ENCODE measurements at places on chromosomes 5 and 9.

- peak; percentile 84 for DNase-seq
Measured at GRCh38 chr9:2241836-2242741, 226.9 kb downstream of the SMARCA2 start.

DNA sequence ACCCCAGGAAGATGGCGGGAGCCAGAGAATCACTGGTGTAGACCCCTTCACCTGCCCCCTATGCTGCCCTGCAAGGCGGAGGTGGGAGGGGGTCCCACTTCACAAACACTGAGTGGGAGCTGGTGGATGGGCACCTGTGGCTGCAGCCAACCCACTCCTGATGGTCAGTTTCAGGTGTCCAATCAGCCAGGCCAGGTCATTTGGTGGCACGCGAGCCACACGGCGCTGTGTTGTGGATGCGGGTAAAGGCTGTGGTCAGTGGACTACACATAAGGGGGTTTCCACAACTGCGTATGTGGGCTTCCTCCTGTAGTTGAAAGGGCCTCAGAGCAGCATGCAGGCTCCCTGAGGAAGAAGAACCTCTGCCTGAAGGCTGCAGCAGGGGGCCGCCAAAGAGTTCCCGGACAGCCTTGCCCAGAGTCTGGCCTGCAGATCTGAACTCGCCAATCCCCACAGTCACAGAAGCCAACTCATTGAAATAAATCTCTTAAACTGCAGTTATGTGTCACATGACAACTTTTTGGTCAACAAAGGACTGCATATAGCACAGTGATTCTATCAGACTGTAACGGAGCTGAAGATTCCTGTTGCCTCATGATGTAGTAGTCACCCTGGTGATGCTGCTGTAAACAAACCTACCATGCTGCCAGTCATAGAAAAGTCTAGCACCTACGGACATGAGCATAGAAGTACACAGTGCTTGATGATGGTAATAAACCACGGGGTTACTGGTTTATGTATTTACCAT is 284.7 kb upstream of the IRX2 start:
- DNase-seq, result no peak

DNA sequence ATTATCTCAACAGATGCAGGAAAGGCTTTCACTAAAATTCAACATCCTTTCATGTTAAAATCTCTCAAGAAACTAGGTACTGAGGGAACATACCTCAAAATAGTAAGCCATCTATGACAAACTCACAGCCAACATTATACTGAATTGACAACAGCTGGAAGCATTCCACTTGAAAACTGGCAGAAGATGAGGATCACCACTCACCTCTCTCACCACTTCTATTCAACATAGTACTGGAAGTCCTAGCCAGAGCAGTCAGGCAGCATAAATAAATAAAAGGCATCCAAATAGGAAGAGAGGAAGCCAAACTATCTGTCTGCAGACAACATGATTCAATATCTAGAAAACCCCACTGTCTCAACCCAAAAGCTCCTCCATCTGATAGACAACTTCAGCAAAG is 203.6 kb upstream of the GRAMD2B start:
- peak; percentile 6 for DNase-seq

DNA sequence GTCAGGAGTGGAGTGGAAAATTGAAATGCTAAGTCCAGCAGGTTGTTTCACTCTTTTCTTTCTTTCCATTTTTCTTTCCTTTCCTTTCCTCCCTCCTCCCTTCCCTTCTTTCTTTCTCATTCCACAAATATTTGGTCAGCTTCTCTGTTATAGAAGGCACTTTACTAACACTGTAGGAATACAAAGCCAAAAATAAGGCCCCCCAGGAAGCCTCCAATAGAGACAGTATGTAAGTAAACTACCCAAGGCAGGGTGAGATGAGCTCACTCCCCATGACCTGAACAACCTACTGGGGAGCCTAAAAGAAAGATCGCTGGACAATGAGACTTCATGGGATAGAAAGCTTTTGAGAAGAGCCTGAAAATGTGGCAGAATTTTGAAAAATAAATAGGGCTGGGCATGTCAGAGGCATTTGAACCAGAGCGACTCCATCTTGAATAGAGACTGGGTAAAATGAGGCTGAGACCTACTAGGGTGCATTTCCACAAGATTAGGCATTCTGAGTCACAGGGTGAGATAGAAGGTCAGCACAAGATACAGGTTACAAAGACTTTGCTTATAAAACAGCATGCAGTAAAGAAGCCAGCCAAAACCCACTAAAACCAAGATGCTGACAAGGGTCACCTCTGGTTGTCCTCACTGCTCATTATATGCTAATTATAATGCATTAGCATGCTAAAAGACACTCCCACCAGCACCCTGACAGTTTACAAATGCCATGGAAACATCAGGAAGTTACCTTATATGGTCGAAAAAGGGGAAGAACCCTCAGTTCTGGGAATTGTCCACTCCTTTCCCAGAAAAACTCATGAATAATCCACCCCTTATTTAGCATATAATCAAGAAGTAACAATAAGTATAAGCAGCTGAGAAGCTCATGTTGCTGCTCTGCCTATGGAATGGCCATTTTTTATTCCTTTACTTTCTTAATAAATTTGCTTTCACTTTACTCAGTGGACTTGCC is 158.9 kb upstream of the EGFLAM start:
- DNase-seq, result no peak

DNA sequence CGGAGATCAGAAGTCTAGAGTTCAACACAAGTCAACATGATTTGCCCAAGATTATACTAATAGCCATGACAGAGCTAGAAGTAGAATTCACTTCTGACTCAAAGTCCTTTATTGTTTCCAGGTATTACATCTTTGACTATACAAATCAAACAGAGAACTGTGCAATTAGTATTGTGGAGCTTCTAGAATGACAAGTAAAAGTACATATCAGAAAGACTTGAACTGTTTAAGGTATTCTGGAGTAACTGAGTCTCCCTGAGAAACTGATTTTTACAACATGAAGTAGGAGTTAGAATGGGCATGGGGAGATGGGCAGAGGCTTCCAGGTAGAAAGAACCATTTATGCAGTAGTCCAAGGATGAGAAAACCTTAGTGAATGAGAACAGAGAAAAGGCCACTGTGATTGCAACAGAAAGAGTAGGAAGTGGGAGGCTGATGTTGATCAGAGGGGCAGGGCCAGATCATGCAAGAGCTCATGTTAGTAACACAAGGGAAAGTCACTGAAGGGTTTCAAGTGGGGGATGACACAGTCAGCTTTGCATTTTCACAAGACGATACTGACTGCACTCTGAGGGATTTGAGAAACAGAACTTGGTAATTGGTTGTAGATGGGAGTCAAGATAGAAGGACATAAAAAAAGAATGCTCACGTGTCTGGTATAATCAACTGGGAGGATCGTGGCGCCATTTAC is 280.7 kb downstream of the RFX3 start:
- DNase-seq, result no peak
